ENCODE measurements at places on chromosomes 2 and 18.
A peak's percentile ranks its signal among the peaks of the same experiment; 100 is the strongest.

GRCh38 chr18:45482286-45482685 is 133.0 kb upstream of the SLC14A2 start:
- DNase-seq = peak; percentile 5

DNA sequence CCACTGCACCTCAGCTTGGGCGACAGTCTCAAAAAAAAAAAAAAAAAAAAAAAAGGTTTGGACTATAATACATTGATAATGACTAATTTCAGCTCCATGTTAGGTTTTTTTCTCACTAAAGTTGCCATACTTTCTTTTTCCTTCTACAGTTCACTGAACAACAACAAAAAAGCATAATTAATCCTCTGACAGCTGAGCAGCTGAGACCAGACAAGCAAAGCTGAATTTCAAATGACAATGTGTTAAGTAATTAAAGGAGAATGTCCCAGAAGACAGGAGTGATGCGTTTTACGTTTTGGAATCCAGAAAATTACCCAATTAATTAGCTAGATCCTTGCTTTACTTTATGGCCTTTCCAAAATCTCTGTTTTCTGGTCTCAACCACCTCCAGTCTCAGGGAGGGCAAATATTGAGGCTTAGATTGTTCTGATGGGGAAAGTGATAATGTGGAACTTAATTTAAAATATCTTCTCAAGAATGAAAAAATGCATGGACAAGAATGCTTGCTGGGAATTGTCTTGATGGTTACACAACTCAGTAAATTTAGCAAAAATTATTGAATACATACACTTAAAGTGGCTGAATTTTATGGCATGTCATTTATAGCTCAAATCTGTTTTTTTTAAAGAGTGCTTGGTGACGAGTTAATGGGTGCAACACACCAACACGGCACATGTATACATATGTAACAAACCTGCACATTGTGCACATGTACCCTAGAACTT is 17.4 kb upstream of the RMDN2 start:
- DNase-seq = peak; percentile 15

- peak; percentile 84 for DNase-seq
Observed at GRCh38 chr2:44171018-44171417, 2.3 kb downstream of the PPM1B start.

GRCh38 chr2:10989782-10990181 is 78.0 kb downstream of the KCNF1 start:
- DNase-seq = no peak

- DNase-seq = peak; percentile 26
Observed at GRCh38 chr2:104444889-104445288, 409.0 kb upstream of the POU3F3 start.

GRCh38 chr18:6207116-6207515 is 207.6 kb downstream of the L3MBTL4 start:
- DNase-seq = no peak

GRCh38 chr18:68176901-68177300 is 538.0 kb downstream of the TMX3 start:
- DNase-seq = no peak

DNA sequence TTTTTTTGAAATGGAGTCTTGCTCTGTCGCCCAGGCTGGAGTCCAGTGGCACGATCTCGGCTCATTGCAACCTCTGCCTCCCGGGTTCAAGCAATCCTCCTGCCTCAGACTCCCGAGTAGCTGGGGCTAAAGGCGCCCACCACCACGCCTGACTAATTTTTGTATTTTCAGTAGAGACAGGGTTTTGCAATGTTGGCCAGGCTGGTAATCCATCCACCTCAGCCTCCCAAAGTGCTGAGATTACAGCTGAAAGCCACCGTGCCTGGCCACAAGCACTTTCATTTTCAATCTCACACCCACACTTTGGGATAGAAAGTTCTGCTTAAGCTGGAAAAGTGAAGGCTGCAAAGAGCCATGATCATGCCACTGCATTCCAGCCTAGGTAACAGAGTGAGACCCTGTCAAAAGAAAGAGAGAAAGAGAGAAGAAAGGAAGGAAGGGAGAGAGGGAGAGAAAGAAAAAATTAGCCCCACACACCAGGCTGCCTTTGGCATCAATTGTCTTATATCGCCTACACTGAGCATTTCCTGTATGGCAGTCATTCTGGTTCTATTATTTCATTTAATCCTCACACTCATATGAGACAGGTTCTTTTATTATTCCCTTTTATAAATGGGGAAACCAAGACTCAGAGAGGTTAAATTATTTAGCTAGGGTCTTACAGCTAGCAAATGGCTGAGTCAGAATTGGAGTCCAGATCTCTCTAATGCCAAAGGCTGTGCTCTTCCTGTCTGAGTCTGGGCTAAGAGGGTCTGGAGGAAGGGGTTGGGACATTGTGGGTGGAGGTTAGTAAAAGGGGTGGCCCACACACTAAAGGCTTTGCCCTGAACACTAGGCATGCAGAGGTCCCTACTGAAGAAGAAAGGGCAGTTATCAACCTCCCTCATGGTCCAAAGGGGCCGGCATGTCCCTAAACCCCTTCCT is 37.9 kb upstream of the PKDCC start:
- DNase-seq = no peak

GRCh38 chr2:189364607-189365006 is 76.7 kb upstream of the WDR75 start:
- DNase-seq = peak; percentile 42

- DNase-seq = no peak
Observed at GRCh38 chr2:231853105-231853504, 66.9 kb downstream of the COPS7B start.

- DNase-seq = no peak
Observed at GRCh38 chr2:242065426-242065825, 195.9 kb downstream of the RTP5 start.

- DNase-seq = no peak
Observed at GRCh38 chr2:43854671-43855070, 15.9 kb downstream of the ABCG8 start.

- DNase-seq = no peak
Observed at GRCh38 chr2:33785201-33786106, 186.4 kb upstream of the FAM98A start.

DNA sequence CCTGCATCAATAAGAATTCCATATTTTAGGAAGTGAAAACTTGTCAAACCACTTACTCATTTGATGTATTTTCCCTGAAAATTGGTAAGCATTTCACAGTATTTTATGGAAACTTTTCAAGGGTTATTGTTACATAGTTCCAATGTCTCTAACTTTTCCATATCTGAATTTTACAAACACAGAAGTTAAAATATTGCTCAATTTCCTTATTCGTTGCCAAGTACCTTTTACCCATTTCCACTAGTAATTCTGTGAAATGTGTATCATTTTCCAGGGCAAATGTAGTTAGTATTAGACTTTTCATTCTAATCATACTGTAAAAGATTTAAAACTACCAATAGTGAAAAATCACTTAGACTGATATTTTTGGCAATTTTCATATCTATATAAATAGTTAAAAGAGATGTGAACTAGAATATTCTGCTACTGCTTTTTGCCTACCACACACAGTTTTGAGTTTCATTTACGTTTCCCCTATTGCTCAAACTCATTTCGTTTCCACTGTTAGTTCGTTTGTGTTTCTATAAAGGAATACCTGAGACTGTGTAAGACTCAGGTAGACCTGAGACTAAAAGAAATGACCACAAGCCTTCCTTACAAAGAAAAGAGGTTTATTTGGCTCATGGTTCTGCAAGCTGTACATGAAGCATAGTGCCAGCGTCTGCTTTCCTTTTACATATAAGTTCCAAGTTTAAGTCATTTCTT is 86.3 kb downstream of the PMS1 start:
- no peak for DNase-seq

DNA sequence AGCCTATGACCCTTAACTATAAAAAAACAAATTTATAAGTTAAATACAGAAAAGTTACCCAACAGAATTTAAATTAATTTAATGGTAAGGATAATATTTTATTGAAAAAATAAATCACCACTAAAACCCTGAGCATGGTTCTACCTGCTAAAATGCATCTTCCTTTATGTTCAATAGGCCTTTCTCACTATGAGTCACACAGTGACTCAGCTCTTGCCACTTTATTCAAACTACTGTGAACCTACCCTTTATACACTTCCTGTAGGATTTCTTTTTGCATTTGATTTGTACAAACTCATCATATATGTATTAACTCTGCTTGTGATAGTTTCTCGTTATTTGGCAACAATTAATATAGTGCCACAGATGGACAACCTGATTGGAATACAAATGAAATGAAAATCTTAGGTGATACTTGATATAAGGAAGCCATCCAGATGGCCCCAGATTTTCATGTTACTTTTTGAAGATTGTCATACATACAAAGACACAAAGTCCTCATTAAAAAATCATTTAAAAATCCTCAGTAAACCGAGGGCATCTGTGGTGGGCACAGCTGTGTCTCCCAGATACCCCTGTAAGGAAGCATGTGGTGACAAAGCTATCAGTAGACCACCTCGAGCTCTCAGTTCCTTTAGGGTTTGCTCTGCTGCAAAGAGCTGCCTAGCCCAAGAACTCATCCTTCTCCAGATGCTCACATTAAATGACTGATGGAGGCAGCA is 55.2 kb upstream of the COBLL1 start:
- DNase-seq = peak; percentile 78

GRCh38 chr18:5975111-5976002 is 80.0 kb upstream of the TMEM200C start:
- DNase-seq = peak; percentile 70

- no peak for DNase-seq
Observed at GRCh38 chr2:134086594-134087219, 167.2 kb upstream of the MGAT5 start.

GRCh38 chr2:233255151-233255550 is 3.7 kb downstream of the ATG16L1 start:
- DNase-seq = no peak

- DNase-seq = no peak
Observed at GRCh38 chr2:158822193-158822592, 27.1 kb downstream of the DAPL1 start.

GRCh38 chr2:96158554-96158940 is 13.3 kb upstream of the DUSP2 start:
- DNase-seq = no peak

DNA sequence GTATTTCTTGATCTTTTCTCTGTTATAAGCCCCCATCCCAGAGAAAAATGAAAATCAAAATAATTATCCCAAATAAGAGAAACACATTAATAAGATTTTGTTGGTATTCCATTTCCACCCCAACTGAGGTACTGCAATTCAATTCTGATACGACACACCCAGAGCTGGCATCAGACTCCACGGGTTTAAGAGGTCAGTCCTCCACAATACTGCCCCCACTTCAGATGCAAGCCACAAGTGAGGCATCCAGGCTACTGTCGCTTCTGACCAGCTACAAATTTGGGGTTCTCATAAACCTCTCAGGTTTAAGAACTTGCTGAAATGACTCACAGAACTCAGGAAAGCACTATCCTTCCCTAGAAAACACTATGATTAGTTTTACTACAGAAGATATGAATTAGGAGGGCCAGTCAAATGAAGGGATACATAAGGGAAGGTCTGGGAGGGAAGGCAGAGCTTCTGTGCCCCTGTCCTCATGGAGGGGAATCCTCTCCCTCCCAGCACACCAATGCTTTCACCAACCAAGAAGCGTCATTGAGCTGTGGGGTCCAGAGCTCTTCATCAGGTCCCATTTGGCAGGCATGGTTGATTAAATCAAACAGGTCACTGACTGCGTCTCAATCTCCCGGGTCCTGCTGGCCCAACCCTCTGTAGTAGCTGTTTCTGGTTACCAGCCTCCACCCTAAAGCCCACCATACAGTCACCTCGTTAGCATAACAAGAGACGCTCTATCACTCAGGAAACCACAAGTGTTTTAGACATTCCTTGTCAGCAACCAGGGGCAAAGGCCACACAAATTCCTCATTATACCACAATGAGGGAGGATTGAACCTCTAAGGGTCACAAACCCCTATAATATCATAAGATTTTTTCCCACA is 46.2 kb downstream of the IWS1 start:
- peak; percentile 4 for DNase-seq

Data from kidney tubule cell (primary cell).